ENCODE measurements at places on chromosomes 2 and 18.
A peak's percentile ranks its signal among the peaks of the same experiment; 100 is the strongest.

- no peak for DNase-seq
Observed at GRCh38 chr2:17122887-17123501, 395.2 kb downstream of the RAD51AP2 start.

- no peak for DNase-seq
Observed at GRCh38 chr2:216033403-216033802, 20.1 kb upstream of the MREG start.

DNA sequence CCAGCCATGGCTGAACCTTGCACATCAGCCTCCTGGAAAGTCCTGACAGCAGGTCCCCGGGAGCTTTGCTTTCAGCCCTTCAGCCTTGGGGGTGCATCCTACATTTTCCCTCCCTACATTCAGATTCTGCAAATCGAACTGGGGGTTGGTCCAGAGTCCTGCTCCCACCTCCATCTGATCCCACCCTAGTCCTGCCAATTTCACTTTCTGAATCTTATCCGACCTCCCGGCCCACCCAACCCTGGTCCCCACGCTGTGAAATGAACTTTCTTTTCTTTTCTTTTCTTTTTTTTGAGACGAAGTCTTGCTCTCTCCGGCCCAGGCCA lies 47.8 kb upstream of the ODC1 start:
- no peak for DNase-seq

- peak; percentile 35 for DNase-seq
Observed at GRCh38 chr2:69300650-69301049, 86.4 kb downstream of the GFPT1 start.

- no peak for DNase-seq
Observed at GRCh38 chr18:14941256-14941655, 193.3 kb downstream of the ANKRD30B start.

GRCh38 chr2:176592216-176592615 lies 323.0 kb downstream of the MTX2 start:
- DNase-seq = no peak

- DNase-seq = peak; percentile 69
Observed at GRCh38 chr18:44789710-44790109, 109.0 kb downstream of the SETBP1 start.

DNA sequence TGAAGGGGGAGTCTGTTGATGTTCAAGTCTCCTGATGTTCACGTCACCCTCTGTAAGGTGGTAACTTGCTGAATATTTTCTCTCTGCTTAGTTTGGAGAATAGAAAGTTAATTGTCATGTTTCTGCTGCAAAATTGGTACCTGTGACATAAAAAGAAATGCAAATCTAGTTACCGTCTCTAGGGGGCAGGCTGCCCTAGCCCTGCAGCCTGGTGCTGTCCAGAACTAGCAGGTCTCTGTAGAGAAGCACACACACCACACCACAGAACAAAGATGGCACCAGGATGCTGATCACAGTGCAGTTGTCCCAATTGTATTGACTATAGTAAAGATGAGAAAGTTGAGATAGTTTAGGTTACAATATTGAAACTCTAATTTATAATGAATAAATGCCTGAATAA lies 47.0 kb downstream of the SLC9A4 start:
- DNase-seq = peak; percentile 73

- peak; percentile 85 for DNase-seq
Observed at GRCh38 chr18:51039138-51040112, 9.4 kb downstream of the SMAD4 start.

DNA sequence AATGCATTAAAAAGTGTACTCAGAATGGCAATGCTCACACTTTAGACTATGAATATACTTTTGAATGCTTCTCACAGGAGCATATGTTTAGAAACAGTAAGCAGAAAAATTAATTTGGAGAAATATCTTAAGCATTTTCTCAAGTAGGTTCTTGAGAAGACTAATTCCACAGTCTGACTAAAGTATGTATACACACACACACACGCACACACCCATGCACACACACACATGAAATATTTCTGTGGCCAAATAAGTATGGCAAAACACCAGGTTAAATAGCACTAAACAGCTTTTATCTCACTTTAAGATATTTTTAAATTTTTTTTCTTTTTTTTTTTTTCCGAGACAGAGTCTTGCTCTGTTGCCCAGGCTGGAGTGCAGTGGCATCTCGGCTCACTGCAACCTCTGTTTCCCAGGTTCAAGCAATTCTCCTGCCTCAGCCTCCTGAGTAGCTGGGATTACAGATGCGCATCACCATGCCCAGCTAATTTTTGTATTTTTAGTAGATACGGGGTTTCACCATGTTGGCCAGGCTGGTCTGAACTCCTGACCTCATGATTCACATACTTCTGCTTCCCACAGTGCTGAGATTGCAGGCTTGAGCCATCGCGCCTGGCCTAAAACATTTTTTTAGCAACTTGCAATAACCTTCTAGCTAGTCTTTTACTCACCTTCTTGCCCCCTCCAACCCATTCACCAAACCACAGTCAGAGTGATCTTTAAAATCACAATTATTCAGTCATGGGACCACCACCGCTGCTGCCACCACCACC lies 67.5 kb upstream of the SCG2 start:
- no peak for DNase-seq

DNA sequence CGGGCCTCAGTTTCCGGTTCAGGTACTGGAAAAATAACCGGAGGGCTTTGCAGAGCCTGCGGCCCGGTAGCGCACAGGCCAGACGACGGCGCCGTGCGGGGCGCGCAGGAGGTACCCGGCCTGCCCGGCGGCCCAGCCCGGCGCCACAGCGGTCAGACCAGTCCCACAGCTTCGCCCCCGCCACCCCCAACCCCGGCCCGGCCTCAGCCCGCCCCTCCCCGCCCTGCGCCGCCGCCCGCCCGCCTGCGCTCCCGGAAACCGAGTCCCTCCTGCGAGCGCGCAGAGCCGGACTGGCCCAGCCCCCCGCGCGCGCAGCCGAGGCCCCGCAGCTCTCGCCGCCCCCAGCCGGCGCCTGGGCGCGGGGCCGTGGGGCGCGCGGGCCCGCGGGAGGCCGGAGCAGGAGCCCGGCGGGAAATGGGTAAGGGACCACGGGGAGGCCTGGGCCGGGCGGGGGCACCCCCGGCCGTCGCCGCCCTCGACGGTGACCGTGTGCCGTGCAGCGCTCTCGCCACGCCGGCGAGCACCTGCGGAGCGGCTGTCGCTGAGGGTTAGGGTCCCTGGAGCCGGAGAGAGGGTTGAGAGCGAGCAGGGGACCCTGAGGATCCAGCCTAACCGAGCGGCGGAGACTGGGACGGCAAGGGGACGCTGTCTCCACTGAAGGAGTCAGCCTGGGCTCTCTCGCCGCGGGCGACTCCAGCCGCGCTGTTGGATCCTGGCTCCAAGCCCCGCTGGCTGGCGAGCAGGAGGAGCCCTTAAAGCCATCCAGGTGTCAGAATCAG lies 16.5 kb upstream of the PSD4 start:
- DNase-seq = peak; percentile 31

GRCh38 chr2:228688007-228688645 lies 506.6 kb upstream of the SPHKAP start:
- no peak for DNase-seq

GRCh38 chr2:205834796-205835195 lies 152.5 kb downstream of the NRP2 start:
- DNase-seq = peak; percentile 11

DNA sequence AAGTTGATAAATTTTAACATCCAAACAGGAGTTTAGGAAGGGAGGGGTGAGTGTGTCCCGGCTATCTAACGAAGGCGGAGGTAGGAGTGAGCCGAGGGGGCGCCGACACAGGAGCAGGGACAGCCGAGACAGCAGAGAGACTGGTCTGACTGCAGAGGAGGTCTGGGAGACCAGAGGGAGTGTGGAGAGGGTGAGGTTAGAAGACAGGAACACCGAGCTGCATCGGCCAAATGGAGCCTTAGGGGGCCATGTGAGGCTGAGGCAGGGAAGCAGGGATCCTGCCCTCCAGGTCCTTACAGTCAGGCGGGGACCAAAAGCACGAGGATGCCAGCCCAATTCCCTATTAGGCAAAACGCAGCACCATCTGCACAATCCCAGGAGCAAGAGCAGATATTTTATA lies 67.0 kb downstream of the SFXN5 start:
- no peak for DNase-seq
